RCC 7860 (cell line): ENCODE measurements at places on chromosomes 12 and 14.

DNA sequence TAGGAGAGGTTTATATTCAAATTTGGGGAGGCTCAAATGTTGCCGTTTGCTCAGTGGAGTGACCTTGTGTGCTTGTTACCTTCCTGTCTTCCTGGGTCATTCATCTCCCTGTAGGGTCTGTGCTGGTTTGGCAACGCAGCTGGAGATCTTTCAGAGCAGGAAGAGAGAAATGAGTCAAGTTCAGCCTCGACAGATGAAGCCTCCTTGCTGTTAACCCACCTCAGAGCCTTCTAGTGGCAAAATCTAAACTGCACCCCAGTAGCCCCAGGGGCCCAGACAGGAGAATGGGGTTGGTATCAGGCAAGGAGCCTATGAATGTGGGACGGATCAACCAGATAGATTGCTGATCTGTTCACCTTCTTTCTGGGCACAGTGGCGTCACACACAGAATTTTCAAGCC lies 999.3 kb downstream of the VRK1 start:
- no peak for DNase-seq

GRCh38 chr14:104522926-104523545 lies 56.5 kb upstream of the C14orf180 start:
- no peak for DNase-seq

DNA sequence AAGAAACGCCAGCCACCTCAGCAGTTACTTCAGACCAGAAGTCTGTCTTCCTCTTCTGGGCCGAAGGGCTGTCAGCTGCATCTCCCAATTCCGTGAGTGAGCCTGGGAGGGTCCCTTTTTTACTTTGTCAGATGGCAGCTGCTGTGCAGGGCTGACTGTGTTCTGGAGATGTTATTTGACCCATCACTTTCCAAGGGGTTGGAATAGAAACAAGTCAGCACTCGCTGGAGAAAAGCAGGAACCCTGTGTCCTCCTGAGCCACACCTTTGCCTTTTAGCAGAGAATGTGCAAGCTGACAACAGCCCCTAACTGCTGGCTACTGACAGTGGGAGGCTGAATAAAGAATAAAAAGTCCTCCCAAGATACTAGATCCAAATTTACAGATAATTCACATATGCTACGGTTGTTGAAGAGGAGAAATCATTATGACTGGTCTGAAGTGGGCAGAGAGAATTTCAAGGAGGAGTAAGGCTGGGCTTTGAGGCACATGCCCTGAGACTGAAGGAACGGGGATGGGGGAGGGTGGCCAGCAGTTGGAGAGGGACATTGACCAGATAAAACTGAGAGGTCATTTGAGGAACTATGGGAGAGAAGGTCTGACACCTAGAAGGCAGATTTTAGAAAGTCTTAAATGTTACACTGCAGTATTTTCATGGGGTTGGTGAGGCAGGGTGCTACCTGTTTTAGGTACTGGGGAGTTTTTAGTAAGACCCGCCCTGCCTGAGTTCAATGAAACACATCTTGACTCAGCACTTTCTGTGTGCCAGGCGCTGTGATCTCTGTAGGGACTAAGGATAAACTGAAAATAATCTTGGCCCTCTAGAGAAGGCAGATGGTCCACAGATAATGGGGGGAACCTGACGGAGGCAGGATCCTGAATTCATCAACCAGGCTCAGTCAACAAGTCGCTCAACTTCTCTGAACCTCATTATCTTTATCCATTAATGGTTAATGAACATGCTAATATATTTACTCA lies 27.4 kb downstream of the FAM234B start:
- DNase-seq: no peak

DNA sequence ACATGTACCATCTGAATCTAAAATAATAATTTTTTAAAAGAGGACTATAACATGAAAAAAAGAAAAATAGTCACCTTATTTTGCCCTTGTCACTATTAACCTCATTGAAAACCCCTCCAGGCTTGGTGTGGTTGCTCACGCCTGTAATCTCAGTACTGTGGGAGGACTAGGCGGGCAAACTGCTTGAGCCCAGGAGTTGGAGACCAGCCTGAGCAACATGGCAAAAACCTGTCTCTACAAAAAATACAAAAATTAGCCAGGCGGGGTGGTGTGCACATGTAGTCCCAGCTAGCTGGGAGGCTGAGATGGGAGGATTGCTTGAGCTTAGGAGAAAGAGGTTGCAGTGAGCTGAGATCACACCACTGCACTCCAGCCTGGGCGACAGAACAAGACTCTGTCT lies 126.3 kb upstream of the KRAS start:
- DNase-seq: no peak

GRCh38 chr12:16095531-16096110 lies 181.9 kb downstream of the SLC15A5 start:
- DNase-seq: no peak

DNA sequence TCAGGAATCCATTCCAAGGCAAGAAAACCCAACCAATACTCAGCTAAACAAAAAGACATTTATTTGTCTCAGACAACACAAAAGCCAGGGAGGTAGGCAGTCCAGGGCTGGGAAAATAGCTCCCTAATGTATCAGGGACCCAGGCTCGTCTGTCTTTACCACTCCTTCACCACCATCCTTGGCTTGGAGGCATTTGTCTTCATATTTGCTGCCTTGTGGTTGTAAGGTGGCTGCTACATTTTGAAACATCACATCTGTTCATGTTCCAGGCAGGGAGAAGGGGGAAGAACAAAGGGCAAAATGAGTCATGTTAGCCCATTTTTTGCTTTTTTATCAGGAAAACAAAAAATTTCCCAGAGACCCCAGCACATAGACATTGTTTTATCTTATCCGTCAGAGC lies 44.8 kb upstream of the PCED1B start:
- DNase-seq: no peak

GRCh38 chr14:99702115-99702514 lies 18.0 kb downstream of the CYP46A1 start:
- no peak for DNase-seq
